Activated CD4-positive, alpha-beta memory T cell treated with anti-CD3 and anti-CD28 coated beads, Interleukin-2, amount 10 ng/mL, durations not matched to agents 7 days and 5 days (primary cell): ENCODE measurements at places on chromosomes 7 and 10. TPM values are rescaled to one million over a fixed set of nuclear protein-coding genes. Genes with fewer than 3 reads are reported as not detected.

PPP1R3C gene
- total RNA-seq: not detected

INPP5A gene
- total RNA-seq: 9.5 TPM

URGCP gene
- 19.8 TPM for total RNA-seq

DPP6 gene
- total RNA-seq: not detected

FUOM gene
- 11.4 TPM for total RNA-seq

FOXI2 gene
- total RNA-seq: not detected

FAM180A gene
- total RNA-seq: not detected

HMX3 gene
- not detected for total RNA-seq

PIP gene
- total RNA-seq: not detected

CFAP58 gene
- 0.58 TPM for total RNA-seq

PNLIPRP1 gene
- not detected for total RNA-seq

ASB4 gene
- total RNA-seq: not detected

- peaks cover 1% of the 10 kb centered on the region for H3K27me3 ChIP-seq
- no peaks in the 10 kb centered on the region for H3K36me3 ChIP-seq
- no peak overlapping the region for H3K27ac ChIP-seq
- no peaks in the 10 kb centered on the region for H3K4me1 ChIP-seq
- no peak overlapping the region for H3K4me3 ChIP-seq
Observed at GRCh38 chr10:93218386-93218785, 144.7 kb downstream of the CYP26A1 start.

DNA sequence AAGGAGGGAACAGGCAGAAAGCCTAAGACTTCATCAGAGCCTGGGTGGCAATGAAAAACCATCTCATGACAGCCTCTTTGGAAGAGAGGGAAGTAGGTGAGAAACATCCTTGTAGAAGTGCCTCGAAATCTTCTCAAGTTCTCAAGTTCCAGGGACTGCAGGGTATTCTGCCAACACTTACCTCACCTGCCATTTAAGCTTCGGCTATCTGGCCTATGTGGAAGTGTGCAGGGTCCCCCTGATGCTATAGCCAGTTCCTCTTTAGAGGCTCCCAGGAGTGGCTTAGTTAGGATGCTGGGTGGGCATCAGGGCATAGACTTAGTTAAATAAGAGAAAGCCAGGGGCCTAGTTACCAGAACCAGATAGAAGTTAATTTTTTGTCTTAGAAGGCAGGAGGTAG, 27.0 kb downstream of the ABCC2 start:
- no peak overlapping the region for H3K4me3 ChIP-seq
- H3K36me3 ChIP-seq: no peaks in the 10 kb centered on the region
- H3K27me3 ChIP-seq: no peaks in the 10 kb centered on the region
- H3K27ac ChIP-seq: no peak overlapping the region

DNA sequence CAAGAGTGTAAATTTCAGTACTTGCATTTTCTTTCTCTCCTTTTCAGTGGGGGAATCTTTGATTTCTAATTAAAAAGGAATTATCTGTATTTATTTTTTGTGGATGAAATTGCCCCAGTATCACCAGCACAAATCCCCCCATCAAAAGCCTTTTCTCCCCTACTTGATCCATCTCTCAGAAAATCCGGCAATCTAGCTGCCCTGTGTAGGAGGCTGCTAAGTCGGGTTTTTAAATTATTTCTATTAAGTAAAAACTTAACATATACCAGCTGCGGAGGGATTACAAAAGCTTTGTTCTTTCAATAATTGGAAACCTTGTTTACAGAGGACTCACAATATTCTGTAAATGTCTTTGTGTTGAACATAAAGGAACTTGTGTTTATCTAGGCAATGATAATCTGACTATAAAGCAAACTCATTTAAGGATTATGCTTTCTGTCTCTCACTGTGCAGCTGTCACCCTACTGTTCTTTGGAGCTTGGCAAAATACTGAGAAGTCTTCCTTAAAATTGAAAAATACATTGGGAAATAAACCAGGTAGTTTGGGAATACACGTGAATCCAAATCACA, 177.4 kb upstream of the PRR15 start:
- H3K4me1 ChIP-seq: no peaks in the 10 kb centered on the region
- no peak overlapping the region for H3K27ac ChIP-seq
- no peak overlapping the region for H3K4me3 ChIP-seq
- no peaks in the 10 kb centered on the region for H3K36me3 ChIP-seq
- no peak for DNase-seq

DNA sequence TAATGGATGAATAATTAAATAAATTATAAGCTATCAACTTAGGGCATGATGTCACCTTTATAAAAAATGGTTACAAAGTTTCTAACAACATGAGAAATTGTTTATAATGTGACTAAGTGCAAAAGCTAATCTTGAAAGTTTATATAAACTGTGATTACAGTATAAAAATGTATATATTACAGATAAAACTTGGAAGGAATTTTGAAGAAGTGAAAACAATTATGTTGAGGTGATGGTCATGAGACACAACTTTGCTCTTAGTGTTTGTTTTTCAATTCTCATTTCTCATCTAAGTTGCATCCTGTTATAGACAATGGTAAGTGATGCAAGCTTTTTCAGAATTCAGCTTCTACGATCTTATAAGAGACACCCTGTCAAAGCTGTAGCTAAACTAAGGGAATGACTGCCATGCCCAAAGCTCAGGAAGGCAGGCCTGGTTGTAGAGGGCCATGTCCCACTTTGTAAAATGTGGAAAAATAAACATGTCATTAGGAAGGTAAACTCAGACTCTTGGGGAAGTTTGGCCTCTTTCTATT, 23.9 kb downstream of the MACC1 start:
- H3K27me3 ChIP-seq: no peaks in the 10 kb centered on the region
- no peaks in the 10 kb centered on the region for H3K4me1 ChIP-seq
- no peak overlapping the region for H3K27ac ChIP-seq
- no peak for DNase-seq

- peak overlapping the region; percentile 23 for H3K27ac ChIP-seq
- H3K4me3 ChIP-seq: peak overlapping the region; percentile 100
- H3K27me3 ChIP-seq: peaks cover 16% of the 10 kb centered on the region
- no peak for DNase-seq
- H3K4me1 ChIP-seq: peaks cover 62% of the 10 kb centered on the region
Observed at GRCh38 chr10:101781984-101782810, 1.0 kb downstream of the NPM3 start.

- DNase-seq: no peak
- H3K4me3 ChIP-seq: no peak overlapping the region
- H3K36me3 ChIP-seq: no peaks in the 10 kb centered on the region
- H3K27me3 ChIP-seq: no peaks in the 10 kb centered on the region
Observed at GRCh38 chr7:70997261-70997660, 134.7 kb upstream of the GALNT17 start.

GRCh38 chr7:98282703-98283102, 1.2 kb downstream of the BRI3 start:
- peaks cover 28% of the 10 kb centered on the region for H3K4me1 ChIP-seq
- peak overlapping the region; percentile 62 for H3K27ac ChIP-seq
- peaks cover 4% of the 10 kb centered on the region for H3K36me3 ChIP-seq
- no peak for DNase-seq
- no peaks in the 10 kb centered on the region for H3K27me3 ChIP-seq

- H3K36me3 ChIP-seq: no peaks in the 10 kb centered on the region
- DNase-seq: no peak
- H3K4me1 ChIP-seq: no peaks in the 10 kb centered on the region
- no peak overlapping the region for H3K27ac ChIP-seq
- H3K27me3 ChIP-seq: peaks cover 4% of the 10 kb centered on the region
Observed at GRCh38 chr7:51187941-51188340, 128.7 kb downstream of the COBL start.

DNA sequence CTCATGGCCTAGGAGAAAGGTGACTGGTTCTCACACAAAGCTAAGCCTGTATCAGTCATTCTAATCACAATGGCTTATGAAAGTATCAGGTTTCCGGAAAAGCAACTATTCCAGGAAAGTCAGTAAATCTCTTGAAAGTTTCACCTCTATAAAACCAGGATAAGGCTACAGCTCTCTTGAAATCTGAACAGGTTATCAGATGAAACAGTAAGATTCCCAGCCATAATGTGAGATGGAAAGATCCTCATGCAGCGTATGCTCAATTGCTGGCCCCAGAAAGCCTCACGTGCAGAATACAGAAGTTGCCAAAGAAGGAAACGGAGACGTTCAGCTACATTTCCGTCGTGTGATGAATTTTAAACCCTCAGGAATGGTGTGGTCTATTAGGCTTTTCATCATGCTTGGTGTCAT, 90.0 kb downstream of the PFKFB3 start:
- no peaks in the 10 kb centered on the region for H3K27me3 ChIP-seq
- H3K36me3 ChIP-seq: peaks cover 19% of the 10 kb centered on the region
- peaks cover 48% of the 10 kb centered on the region for H3K4me1 ChIP-seq
- no peak overlapping the region for H3K4me3 ChIP-seq
- peak overlapping the region; percentile 54 for H3K27ac ChIP-seq

DNA sequence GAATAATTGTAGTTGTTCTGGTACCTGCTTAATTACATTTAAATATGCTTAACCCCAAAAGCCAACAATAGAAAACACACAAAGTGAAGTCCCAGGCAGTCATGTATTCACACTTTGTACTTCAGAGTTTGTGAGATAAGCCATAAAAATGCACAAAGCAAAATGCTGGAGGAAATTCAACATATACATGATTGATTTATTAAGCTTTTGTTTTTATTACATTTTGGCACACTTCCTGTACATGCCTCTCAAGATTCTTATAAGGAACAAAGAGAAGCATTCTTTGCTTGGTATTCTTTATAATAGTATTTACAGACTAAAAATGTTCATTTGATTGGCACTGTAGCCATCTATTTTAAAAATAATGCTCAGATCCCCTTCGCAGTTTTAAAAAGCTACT, 107.7 kb upstream of the ANK3 start:
- H3K27ac ChIP-seq: no peak overlapping the region
- H3K36me3 ChIP-seq: no peaks in the 10 kb centered on the region
- H3K4me3 ChIP-seq: no peak overlapping the region
- no peak for DNase-seq
- H3K4me1 ChIP-seq: no peaks in the 10 kb centered on the region

GRCh38 chr10:1874533-1874932, 137.2 kb upstream of the ADARB2 start:
- H3K4me3 ChIP-seq: no peak overlapping the region
- no peaks in the 10 kb centered on the region for H3K4me1 ChIP-seq
- H3K27ac ChIP-seq: no peak overlapping the region
- H3K27me3 ChIP-seq: no peaks in the 10 kb centered on the region

DNA sequence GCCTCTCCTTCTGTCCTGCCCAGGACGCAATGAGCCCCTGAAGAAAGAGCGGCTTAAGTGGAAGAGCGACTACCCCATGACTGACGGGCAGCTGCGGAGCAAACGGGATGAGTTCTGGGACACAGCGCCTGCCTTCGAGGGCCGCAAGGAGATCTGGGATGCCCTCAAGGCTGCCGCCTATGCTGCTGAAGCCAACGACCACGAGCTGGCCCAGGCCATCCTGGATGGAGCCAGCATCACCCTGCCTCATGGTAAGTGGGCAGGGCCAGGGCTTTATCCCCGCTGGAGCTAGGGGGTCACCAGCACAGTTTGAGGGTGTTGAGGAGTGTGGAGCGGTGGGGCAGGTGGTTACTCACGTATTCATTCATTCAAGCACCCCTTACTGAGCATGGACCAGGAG, 4.7 kb upstream of the ANKRD2 start:
- no peaks in the 10 kb centered on the region for H3K27me3 ChIP-seq
- H3K4me3 ChIP-seq: no peak overlapping the region
- no peak for DNase-seq
- H3K4me1 ChIP-seq: peaks cover 2% of the 10 kb centered on the region

DNA sequence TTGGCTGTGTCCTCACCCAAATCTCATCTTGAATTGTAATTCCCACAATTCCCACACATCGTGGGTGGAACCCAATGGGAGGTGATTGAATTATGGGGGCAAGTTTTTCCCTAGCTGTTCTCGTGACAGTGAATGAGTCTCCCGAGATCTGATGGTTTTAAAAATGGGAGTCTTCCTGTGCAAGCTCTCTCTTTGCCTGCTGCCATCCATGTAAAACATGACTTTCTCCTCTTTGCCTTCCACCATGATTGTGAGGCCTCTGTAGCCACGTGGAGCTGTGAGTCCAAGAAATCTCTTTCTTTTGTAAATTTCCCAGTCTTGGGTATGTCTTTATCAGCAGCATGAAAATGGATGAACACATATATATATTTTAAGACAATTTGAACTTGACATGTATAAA, 285.4 kb downstream of the BAMBI start:
- no peaks in the 10 kb centered on the region for H3K36me3 ChIP-seq
- no peak overlapping the region for H3K27ac ChIP-seq
- no peaks in the 10 kb centered on the region for H3K27me3 ChIP-seq
- H3K4me1 ChIP-seq: no peaks in the 10 kb centered on the region
- DNase-seq: no peak
- H3K4me3 ChIP-seq: no peak overlapping the region

- no peaks in the 10 kb centered on the region for H3K27me3 ChIP-seq
- H3K27ac ChIP-seq: peak overlapping the region; percentile 73
- no peak overlapping the region for H3K4me3 ChIP-seq
- peaks cover 80% of the 10 kb centered on the region for H3K4me1 ChIP-seq
- peaks cover 20% of the 10 kb centered on the region for H3K36me3 ChIP-seq
- DNase-seq: no peak
Observed at GRCh38 chr7:111086532-111086931, 4.4 kb upstream of the LRRN3 start.

DNA sequence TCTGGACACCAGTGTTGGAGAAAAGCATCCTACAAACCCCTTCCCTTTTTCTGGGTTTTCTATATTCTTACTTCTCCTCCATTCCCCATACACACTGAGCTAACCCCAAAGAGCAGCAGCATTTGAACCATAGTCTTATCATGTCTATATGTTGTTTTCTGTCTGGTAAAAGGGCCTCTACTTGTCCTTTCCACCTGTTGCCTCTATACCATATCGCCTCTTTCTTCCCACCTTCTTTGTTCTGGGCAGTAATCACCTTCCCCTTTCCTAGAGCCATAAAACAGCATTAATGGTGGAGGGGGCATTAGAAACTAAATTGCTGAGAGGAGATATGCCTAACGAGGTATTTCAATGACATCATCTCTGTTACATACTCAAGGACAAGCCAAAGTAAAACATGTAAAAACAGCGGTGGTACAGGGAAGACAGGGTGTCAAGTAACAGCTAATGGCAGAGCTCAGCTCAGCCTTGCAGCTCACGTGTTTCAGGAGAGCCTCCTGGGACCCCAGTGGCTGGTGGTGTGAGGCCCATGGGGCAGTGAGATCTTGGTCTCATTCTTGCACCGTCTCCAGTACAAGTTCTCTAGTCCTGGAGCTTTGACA, 20.6 kb downstream of the NPY start:
- H3K27ac ChIP-seq: no peak overlapping the region
- no peaks in the 10 kb centered on the region for H3K4me1 ChIP-seq
